ENCODE measurements at places on chromosomes 12 and 14.

- DNase-seq = no peak
Measured at GRCh38 chr14:68657300-68658028, 135.4 kb downstream of the ZFP36L1 start.

DNA sequence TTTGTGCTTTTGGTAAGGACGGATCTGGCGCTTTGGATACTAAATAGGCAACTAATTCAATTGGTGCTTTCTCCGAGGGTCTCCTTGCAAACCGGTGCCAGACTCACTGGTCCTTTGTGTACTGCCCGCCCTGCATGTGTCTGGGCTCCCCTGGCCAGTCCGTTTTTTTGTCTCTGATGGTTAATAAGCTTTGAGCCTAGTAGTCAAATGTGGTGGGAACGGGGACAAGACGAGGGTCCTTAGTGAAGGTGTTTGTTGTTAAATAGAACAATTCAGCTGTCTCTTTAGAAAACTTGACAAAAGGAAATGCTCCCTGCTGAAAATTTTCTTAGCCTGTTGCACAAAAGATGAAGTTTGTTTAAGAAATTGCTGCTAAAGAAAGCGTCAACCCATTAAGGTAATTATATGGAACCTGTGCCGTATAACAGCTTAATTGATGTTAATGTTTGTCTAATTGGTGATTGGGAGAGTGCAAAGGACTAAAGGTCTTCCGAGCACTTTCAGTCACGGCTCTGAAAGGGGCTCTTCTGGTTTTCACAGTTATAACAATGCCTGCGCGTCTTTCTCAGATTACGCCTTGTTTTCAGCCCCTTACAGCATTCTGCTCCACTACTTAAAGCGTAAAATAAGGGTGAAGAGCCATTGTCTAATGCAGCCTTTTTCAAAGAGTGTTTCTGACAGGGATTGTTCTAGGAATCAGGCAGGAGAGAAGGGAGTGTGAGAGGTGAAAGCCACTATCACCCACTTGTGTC is 537.4 kb downstream of the PRKD1 start:
- no peak for DNase-seq

DNA sequence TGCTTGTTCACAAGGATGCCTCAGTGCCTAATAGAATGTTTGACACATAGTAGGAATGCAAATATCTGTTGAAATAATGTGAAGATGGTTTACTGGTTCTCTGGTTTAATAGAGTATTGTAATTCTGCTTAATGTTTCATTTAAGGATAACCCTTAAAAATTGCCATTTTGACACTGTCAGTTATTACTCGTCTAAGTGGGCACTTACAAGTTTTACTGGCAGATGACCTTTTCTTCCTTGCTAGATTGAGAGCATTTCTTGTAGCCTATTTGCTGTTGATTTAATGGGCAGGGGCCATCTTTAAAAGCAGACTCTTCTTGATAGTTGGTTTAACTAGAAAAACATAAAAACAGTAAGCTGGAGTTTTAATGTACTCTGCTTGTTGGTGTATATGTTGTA is 1.9 kb downstream of the TMEM263 start:
- no peak for DNase-seq

GRCh38 chr12:27003421-27004381 is 10.5 kb downstream of the TM7SF3 start:
- DNase-seq = no peak

GRCh38 chr12:112860181-112860580 is 46.6 kb upstream of the OAS1 start:
- DNase-seq = no peak

- no peak for DNase-seq
Measured at GRCh38 chr12:111732786-111733185, 33.9 kb upstream of the ALDH2 start.

- DNase-seq = no peak
Measured at GRCh38 chr12:112606611-112607365, 184.8 kb upstream of the RPH3A start.

DNA sequence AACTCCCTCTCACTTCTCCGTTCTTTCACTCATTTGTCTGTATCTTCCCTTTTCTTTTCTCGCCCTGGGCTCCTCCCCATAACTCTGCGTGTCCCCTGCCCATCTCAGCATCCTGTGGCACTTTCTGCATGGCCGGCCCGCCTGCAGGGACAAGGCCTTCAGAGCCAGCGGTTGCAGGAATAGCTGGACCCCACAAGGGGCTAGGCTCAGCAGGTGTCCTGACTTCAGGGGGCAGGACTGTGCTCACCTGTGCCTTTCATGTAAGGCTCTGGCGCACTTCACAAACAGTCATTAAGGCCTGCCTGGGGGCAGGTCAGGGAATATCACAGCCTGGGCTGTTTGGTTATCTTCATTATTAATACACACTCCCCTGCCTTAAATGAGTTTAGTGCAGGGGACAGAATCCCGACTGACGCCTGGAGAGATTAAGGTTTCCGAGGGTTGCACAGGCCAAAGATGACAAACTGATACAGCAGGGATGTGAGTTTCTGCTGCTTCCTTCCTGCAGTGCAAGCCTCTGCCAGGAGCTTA is 768.8 kb upstream of the TBX3 start:
- no peak for DNase-seq

DNA sequence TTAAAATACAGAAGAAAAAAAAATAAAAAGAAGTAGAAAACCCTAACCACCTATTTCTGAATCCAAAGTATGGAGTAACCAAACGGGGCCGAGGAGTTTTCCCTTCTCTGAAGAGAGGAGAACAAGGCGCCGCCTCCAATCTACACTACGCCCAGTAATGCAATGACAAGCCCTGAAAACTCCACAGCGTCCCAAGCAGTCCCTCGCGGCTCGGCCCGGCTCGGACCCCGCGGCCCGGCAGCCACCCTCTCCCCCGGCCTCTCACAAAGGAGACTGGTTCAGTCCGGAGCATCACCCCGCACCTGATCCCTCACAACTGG is 371 bp downstream of the CHD8 start:
- DNase-seq = no peak

Data from RPMI7951 (cell line).